ENCODE measurements at places on chromosomes 11 and 22. TPM values are rescaled to one million over a fixed set of nuclear protein-coding genes. Genes with fewer than 3 reads are reported as not detected.

The POTEH gene
- total RNA-seq, result not detected

The TIMP3 gene
- total RNA-seq, result 0.21 TPM

The POU2AF2 gene
- total RNA-seq, result not detected

The IGSF9B gene
- 4.3 TPM for total RNA-seq

The BCO2 gene
- total RNA-seq, result 1.4 TPM

The RFPL2 gene
- 0.10 TPM for total RNA-seq

The MN1 gene
- total RNA-seq, result 4.5 TPM

The HBD gene
- 0.94 TPM for total RNA-seq

The DERL3 gene
- total RNA-seq, result 1.7 TPM

Data from mononuclear cell (primary cell).